ENCODE measurements at places on chromosomes 7 and 10.
A peak's percentile ranks its signal among the peaks of the same experiment; 100 is the strongest.

DNA sequence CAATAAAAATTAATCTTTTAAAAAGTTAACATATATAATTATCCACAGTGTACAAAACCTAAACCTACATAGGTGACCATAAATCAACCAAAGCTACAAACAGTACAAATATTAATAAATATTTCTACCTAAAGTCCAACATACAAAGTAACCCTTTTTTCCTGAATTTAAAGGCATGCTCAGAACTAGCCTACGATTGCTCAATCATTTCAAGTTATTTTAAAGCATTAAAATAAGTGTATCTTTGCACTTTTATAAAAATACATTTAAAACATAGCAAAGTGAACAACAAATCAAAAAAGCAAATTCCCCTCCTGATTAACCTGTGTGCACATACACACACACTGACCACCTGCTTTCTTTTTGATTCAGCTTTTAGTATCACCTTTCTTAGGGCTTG lies 202.2 kb downstream of the PARD3 start:
- DNase-seq, result no peak

- DNase-seq, result no peak
Observed at GRCh38 chr7:150502519-150502918, 12.2 kb upstream of the GIMAP7 start.

GRCh38 chr7:47622946-47623640 lies 41.2 kb upstream of the TNS3 start:
- peak; percentile 56 for DNase-seq

DNA sequence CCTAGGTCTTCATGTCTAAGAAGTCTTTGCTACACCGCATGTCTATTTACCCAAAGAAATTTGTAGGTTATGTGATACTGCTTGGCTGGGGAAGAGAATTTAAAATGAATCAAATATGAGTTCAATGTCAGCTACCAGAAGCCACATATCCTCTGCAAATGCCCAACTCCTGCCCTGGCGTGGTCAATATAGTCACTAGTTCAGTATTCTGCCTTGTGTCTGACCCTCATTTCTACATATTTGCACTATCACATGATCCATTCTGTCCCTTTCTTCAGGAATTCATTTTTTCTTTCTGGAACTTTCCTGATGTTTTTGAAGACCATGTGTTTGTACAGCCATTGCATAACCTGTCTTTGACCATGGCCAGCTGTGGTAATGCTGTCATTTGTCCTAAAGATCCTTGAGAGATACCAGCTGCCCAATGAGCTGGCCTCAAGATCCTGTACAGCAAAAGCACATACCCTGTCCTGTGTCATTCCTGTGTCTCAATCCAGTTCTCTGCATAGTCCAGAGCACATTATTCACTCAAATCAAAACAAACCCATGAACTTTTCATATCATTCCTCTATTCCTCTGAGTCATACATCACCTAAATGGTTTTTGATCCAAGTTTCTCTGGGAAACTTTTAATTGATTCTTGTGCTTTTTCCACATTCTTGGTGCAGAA lies 524.5 kb downstream of the PARD3 start:
- DNase-seq, result no peak

GRCh38 chr7:32660936-32661335 lies 165.6 kb downstream of the AVL9 start:
- no peak for DNase-seq

DNA sequence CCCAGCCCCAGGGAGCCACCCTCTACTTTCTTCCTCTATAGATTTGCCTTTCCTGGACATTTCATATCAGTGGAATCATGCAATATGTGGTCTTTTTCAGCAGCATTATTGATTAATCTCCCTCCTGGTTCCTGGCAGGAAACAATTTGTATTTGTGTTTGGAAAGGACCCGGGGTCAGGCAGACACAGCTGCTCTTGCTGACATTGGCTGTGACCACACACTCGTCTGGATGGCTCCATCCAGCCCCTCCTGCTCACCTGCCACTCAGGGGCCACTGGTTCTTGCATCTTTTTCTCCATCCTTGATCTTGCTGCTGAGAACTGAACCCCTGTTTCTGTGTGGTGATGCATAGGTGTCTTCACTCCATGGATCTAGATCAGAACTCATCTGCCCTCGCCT lies 176.6 kb upstream of the MKI67 start:
- DNase-seq, result no peak

- DNase-seq, result no peak
Observed at GRCh38 chr10:129786216-129786615, 177.9 kb downstream of the EBF3 start.

- no peak for DNase-seq
Observed at GRCh38 chr7:13980474-13980873, 9.0 kb downstream of the ETV1 start.

DNA sequence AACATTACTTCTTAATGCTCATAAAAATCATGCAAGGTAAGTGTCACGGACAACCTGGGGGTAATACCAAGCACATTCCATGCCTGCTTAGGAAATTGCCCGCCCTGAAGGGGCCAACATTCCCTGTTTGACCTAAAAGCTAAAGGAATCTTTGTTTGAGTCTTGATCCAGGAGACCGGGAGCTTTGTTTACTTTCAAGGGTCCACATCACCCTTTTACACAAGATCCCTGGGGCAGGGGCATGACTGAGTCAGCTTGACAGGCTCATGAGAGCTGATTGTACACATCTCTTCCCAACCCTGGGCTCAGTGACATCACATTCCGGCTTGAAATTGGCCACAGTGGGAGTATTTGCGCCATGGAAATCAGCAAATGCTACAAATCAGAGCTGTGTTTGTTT lies 248.1 kb upstream of the HABP2 start:
- DNase-seq, result no peak

DNA sequence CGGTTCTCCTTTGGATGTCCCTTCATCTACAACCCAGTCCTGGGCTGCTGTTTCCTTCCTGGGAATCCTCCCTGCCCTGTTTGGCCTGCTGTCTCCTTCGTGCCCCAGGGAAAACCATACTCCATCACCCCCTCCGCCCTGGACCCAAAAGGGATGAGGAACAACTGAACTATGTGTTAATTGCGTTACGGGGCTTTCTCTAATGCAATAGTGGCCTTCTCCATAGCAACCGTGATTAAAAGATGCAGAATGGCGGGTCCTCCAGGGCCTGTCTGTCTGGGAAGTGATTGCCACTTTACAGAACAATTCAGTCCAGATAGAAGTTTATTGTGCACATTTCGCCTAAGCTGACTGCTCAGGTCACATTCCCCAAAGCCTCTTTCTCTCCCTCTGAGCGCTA lies 112.0 kb upstream of the FGFR2 start:
- no peak for DNase-seq

GRCh38 chr7:94449151-94449725 lies 54.5 kb downstream of the COL1A2 start:
- DNase-seq, result no peak

- DNase-seq, result no peak
Observed at GRCh38 chr7:6035165-6035564, 4.0 kb downstream of the ANKRD61 start.

DNA sequence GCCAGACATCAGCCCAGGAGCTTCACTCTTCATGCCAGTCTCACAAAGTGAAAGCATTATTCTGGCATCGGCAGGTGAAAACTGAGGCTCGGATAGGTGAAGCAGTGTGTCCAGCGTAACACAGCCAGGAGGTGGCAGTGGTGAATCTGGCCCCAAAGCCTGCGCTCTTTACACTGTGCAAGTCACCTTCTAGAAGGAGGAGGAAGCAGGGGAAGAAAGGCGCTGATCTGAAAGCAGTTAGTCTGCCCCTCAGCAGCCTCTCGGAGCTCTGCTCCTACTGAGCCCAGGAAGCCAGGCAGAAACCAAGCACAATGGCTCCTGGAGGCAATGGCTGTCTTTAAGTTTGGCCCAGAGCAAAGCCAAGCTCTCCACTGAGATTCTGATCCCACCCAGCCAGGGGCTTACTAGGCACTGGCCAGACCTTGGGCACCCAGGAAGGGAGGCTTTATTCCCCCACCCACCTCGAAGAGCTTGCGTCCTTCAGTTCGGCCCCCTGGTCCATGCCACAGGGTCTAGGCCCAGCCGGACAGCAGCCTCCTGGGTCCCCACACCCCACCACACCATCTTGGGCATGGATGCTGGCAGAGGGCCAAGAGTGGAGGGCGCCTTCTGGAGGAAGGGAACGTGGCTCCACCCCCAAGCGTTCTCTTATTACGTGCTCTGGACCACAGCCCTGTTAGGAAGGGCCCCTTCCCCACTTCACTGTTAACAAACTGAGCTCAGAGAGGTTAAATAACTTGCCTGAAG lies 104.5 kb downstream of the GRID1 start:
- no peak for DNase-seq

- DNase-seq, result peak; percentile 99
Observed at GRCh38 chr7:76294344-76295024, 8.0 kb upstream of the HSPB1 start.

GRCh38 chr10:101330631-101331225 lies 23.2 kb upstream of the BTRC start:
- DNase-seq, result no peak

GRCh38 chr7:12358694-12359093 lies 45.0 kb downstream of the VWDE start:
- DNase-seq, result no peak

GRCh38 chr7:114970308-114970707 lies 48.4 kb downstream of the MDFIC start:
- DNase-seq, result no peak

GRCh38 chr7:51613911-51614357 lies 297.3 kb upstream of the COBL start:
- no peak for DNase-seq

Data from aorta (tissue), 5 donors.